ENCODE measurements at places on chromosomes 4 and X. TPM values are rescaled to one million over a fixed set of nuclear protein-coding genes. Genes with fewer than 3 reads are reported as not detected.

GRCh38 chrX:104749951-104750610 is 184.1 kb downstream of the IL1RAPL2 start:
- DNase-seq, result no peak

The SPOCK3 gene
- not detected for polyA plus RNA-seq

The SPANXN3 gene
- not detected for polyA plus RNA-seq

- DNase-seq, result no peak
These were observed 9.4 kb downstream of the TASL start for GRCh38 chrX:30568136-30568535.

DNA sequence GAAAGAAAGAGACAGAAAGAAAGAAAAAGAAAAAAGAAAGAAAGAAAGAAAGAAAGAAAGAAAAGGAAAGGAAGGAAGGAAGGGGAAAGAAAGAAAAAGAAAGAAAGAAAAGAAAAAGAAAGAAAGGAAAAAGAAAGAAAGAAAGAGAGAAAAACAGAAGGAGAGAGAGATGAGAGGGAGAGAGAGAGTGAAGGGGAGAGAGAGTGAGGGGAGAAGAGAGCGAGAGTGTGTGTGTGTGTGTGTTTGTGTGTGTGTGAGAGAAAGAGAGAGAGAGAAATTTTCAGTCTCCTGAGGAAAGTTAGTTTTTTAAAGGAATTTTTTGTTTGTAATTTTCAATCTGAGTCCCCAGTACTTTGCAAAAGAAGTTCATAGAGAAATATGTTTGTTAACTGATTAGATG is 504.1 kb upstream of the POU3F4 start:
- DNase-seq, result no peak

The DTHD1 gene
- not detected for polyA plus RNA-seq

The AVPR2 gene
- polyA plus RNA-seq, result not detected

The CFAP99 gene
- polyA plus RNA-seq, result not detected

GRCh38 chrX:100649550-100650356 is 5.8 kb downstream of the SRPX2 start:
- DNase-seq, result no peak

DNA sequence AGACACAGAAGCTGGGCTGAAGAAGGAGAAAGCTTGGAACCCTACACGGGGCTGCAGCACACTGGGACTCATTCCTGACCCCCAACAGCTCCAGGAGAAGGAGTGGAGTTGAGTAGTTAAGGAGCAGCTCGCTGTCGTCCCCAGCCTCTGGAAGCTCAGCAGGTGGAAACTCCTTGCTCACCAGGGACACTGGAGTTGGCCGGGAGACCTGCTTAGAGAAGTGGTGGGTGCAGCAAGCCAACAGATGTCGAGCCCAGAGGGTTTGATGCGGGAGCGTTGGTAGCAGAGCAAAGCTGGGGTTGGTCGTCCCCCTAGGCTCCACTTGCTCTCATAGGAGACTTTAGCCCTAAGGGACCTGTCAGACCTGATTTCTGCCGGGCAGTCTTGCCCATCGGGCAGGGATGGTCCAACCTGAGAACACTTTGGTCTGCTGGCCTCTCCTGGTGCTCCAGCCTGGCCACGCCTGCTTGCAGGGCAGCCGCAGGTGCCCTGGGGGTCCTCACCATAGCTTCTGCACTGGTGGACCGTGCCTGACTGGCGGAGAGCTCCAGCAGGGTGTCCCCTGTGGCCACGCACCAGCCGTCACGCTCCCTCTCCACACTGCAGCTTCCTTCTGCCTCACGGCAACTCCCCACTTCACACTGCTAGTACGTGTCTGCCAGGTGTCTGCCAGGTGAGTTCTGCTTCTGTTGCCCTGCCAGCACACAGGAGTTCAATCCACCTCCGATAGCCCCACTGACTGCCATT is 353.7 kb downstream of the GASK1B start:
- DNase-seq, result no peak

DNA sequence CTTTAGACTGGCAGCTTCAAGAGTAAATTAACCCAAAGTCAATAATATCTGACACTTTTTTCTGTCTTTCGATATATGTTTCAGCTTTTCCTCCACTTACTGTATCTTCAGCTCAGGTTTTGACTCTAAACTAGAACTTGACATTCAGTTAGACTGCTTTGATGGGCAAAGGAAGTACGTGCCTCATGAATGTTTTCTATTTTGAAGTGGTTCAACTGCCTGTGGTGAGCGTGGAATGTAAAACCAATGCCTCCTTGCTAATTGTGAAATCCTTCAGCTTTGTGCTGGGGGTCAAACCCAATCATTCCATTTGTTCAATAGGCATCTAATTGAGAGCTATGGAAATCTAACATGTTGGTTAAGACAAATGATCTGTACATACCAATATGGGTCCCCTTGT is 857.0 kb upstream of the HTR2C start:
- DNase-seq, result no peak

DNA sequence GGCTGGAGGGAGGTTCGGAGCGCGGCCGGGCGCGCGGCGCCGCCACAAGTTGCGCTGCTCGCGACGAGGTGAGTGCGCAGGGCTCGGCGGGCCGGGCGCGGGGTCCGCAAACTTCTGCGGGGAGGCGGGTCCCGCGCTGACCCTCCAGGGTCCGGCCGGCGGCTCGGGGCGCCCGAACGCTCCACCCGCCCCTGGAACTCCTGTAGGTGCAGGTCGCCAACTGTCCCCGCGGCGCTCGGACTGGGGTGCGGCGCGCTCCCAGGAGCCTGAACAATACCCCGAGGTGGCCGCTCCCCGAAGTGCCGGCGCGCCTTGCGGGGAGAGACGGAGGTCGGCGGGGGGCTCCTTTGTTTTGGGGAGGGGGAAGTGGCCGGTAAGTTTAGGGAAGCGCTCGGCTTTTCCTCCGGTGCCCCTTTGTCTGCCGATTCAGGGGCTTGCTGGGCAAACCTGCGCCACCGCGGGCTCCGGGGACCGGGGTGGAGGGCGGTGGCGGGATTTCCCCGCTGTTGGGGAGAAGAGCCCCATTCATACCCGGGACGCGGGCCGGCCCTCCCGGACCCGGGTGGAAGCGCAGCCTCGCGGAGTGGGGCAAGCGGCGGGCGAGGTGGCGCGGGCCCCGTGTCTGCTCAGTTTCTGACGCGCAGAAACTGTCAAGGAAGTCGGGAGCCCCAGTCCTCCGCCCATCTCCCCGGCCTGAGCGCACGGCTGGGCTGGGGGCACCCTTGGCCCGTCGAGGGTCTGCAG is 694 bp downstream of the TBL1X start:
- peak; percentile 36 for DNase-seq

DNA sequence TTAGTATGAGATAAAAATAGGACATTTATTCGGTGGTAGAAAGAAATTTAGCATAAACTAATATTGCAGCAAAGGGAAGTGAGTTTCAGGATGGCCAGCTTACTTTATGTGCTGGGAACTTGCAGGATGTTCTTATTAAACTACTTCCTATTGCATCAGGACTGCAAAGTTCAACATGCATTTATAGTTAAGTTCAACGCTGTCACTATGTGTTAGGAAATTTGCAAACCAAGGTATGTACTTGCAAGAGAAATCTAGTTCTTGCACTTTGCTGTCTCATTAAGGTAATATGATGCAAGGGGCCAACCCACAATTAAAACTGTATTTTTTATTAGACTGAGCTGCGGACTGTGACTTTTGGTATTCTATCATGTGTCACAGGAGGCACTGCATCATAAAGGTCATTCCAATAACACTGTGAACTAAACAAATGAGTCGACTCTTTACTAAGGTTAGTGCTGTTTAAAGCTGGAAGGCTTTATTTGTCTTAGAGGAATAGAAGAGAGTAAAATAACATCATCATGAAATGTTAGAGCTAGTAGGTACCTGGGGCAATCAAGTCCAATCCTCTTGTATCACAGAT is 1525.7 kb upstream of the TENM3 start:
- no peak for DNase-seq

The UGT2A1 gene
- not detected for polyA plus RNA-seq

DNA sequence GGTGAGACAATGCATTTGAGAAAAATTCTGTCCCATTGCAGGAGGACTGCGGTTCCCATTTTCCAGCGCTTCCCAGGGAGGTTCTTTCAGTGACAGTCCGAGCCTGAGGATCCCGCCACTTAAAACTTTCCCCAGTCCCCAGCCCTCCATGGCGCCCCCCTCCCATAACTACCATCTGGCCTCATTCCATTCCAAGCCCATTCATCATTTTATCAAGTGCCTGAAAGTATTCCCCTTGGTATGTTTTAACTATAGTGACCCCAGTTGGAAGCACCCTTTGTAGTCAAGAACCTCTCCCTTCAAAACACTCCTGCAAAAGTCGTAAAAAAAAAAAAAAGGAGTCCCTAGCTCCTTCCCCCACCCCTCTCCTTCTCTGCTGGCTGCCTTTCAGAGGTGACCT is 1.2 kb downstream of the RASL11B start:
- no peak for DNase-seq

The FGFBP1 gene
- polyA plus RNA-seq, result not detected

The IL1RAPL2 gene
- polyA plus RNA-seq, result not detected

DNA sequence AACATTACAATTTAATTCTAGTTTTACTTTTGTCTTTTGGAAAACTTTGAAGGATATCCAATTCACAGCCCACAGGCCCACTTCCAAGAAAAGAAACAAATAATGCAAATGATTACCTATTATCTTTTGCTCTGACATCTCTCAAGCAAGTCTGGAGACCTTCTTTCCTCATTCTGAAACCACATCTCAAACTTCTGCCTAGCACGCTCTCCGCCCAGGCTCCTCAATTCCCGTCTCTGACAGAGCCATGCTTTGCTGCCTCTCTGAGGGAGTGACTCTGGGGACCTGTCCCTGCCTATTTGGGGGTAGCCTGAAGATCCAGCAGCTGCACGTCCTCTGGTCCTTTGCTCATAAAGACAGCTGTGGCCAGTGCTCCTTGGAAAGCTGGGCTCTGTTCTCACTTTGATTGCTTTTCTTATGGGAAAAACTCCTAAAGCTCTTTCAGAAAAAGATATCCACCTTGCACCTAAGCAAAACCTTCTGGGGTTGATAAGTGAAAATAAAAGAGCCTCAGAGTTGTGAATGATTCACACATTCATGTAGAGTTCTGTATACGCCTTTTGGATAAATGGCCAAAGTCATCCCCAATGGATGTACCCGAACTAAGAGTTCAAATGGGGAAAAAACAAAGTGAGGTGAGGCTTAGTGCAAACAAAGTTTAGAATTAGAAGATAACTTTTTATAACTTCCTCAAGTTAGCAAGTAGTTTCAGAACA is 72.4 kb upstream of the TNIP3 start:
- DNase-seq, result no peak

The AKAP14 gene
- polyA plus RNA-seq, result not detected

- no peak for DNase-seq
These were observed 873.8 kb downstream of the GLUD2 start for GRCh38 chrX:121921258-121921657.

The CACNA1F gene
- polyA plus RNA-seq, result 0.17 TPM

The UCP1 gene
- polyA plus RNA-seq, result not detected

The UXT gene
- 316 TPM for polyA plus RNA-seq

DNA sequence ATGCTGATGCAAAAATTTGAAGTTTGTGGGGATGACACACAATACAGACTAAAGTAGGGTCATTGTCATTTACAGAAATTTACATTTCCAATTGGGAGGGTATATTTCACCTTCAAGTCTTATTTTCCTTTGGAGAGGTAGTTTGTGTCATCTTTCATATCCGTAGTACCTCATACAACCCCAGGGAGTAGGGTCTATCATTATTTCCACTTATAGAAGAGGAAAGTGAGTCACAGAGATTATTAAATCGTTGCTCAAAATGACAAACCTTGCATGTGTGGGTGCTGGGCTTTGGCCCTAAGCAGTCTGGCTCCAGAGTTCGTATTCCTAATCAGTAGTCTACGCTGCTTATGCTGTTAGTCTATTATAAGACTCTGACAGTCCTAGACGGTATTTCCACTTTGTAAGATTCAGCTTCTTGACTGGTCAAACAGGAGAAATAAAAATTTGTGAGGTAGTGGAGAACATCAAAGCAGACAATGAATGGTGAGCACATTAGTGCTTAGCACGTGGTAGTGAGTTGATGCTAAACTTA is 516.5 kb downstream of the PCDH7 start:
- no peak for DNase-seq

GRCh38 chrX:128676651-128677050 is 624.4 kb upstream of the ACTRT1 start:
- no peak for DNase-seq

The ZNF711 gene
- 6.9 TPM for polyA plus RNA-seq

- DNase-seq, result no peak
These were observed 28.7 kb upstream of the BMP2K start for GRCh38 chr4:78747475-78747922.

DNA sequence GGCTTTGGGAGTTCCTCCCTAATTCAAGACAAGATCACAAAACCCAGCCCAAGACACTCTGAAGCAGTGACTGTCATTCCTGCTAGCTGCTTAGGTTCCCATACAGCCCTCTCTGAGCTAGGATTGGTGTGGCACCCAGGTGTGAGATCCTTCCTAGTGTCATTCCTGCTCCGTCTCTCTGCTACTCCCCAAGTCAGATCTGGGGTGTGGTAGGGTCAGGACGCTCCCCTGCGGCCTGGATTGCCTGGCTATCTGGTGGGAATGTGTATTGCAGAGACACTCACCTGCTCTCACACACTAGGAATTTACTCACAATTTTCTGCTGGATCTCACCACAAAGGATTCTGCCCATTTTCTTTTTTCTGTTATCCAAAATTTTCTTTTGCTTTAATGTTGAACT is 560.8 kb upstream of the ATOH1 start:
- DNase-seq, result no peak

GRCh38 chrX:78665342-78665741 is 6.2 kb upstream of the RTL3 start:
- DNase-seq, result no peak

- no peak for DNase-seq
These were observed 38.9 kb upstream of the MAB21L2 start for GRCh38 chr4:150543042-150543441.

- no peak for DNase-seq
These were observed 62.8 kb upstream of the RPA4 start for GRCh38 chrX:96820935-96821334.
